Calu3 (cell line): ENCODE measurements at places on chromosomes 12 and 14. TPM values are rescaled to one million over a fixed set of nuclear protein-coding genes. Genes with fewer than 3 reads are reported as not detected.

Gene POTEG
- not detected in 2 replicates for total RNA-seq

Gene PGF
- total RNA-seq = 1.2 and 2.1 TPM in 2 replicates

Gene PSMD9
- total RNA-seq = 66.0 and 68.3 TPM in 2 replicates

DNA sequence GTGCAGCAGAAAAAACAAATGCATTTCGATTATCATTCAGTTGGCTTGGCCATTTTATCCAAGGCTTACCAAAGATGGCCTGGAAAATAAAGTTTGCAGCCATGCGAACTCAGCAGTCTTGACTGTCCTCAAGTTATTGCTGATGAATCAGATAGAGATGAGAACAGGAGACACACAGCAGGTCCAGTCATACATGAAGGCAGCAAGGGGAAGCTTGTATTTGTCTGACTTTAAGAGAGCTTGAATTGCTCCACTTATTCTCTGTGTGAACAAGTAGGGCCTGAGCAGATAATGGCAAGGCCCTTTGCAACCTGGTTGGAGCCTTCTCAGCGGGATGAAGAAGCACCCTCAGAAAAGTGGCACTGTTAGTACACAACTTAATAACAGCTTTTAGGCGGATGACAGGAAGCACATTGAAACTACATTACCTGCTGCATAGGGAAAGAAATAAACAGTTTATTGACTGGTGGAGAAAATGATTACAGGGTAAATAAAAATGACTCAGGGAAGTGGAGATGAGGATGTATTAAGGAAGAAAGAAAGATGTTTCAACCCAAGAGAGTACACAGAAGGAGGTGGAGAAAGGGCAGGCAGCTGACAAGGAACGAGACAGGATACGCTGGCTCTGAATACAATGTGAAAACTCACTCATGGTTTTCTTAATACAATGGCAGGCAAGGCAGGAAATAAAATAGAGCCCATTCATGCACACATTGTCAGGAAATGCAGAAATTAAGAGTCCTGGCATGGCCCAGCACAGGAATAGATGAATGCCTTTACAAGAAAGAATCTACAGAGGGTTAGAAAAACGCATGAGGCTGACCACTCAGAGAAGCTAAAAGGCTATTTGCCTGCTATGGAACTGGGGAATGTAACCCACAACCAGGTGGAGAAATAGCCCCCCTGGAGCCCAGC, 128.4 kb downstream of the GALC start:
- H3K4me1 ChIP-seq = no peaks in the 10 kb centered on the region
- no peak overlapping the region for H3K27ac ChIP-seq
- H3K27me3 ChIP-seq = no peaks in the 10 kb centered on the region
- no peak overlapping the region for H3K4me3 ChIP-seq
- DNase-seq = no peak

- no peaks in the 10 kb centered on the region for H3K4me1 ChIP-seq
- H3K36me3 ChIP-seq = no peaks in the 10 kb centered on the region
- H3K27me3 ChIP-seq = no peaks in the 10 kb centered on the region
- H3K27ac ChIP-seq = no peak overlapping the region
Measured at GRCh38 chr14:26382901-26383685, 214.7 kb downstream of the NOVA1 start.
